ENCODE measurements at places on chromosomes 12 and 14. TPM values are rescaled to one million over a fixed set of nuclear protein-coding genes. Genes with fewer than 3 reads are reported as not detected.
A peak's percentile ranks its signal among the peaks of the same experiment; 100 is the strongest.

Gene PSME1
- 110 TPM for total RNA-seq

- no peak overlapping the region for H3K27ac ChIP-seq
- no peaks in the 10 kb centered on the region for H3K4me1 ChIP-seq
- H3K36me3 ChIP-seq = peaks cover 31% of the 10 kb centered on the region
- no peaks in the 10 kb centered on the region for H3K27me3 ChIP-seq
These were observed 14.5 kb upstream of the LLPH start for GRCh38 chr12:66144791-66145754.

GRCh38 chr14:32985866-32986265 lies 47.2 kb downstream of the NPAS3 start:
- DNase-seq = peak; percentile 58
- no peaks in the 10 kb centered on the region for H3K36me3 ChIP-seq

GRCh38 chr12:96948782-96949181 lies 41.7 kb downstream of the NEDD1 start:
- no peak for DNase-seq
- no peaks in the 10 kb centered on the region for H3K27me3 ChIP-seq
- H3K4me1 ChIP-seq = no peaks in the 10 kb centered on the region
- peaks cover 21% of the 10 kb centered on the region for H3K36me3 ChIP-seq

DNA sequence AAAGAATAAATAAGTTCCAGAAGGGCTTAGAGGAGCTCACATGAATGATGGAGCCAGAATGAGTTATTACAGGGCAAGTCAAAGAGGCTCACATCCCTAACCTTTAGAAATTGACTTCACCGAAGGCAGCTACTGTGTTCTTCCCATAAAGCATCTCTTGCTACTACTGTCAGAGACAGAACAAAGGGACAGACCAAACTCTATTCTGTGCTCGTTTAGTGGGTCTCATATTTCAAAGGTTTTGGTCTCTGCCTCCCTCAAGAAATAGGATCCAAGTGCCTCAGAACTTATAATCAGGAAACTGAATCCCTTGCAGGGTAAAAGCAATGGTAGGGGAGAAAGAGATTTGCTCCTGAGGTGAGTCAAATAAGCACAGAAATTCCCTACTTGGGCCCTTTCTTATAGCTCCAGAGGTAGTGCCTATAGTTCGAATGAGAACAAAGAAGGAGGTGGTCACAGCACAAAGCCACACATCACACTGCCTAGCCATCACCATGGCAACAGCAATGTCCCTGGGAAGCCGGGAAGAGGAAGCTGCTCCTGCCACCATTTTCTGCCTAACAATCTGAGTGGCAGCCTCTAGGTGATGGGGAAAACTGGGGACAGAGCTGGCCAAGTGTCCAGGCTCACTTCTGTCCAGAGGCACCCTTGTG lies 294.9 kb downstream of the FOXN3 start:
- no peaks in the 10 kb centered on the region for H3K27me3 ChIP-seq
- H3K4me3 ChIP-seq = no peak overlapping the region
- no peaks in the 10 kb centered on the region for H3K36me3 ChIP-seq
- no peak overlapping the region for H3K27ac ChIP-seq
- H3K4me1 ChIP-seq = no peaks in the 10 kb centered on the region

- H3K27me3 ChIP-seq = peaks cover 7% of the 10 kb centered on the region
- peaks cover 18% of the 10 kb centered on the region for H3K4me1 ChIP-seq
- H3K4me3 ChIP-seq = peak overlapping the region; percentile 67
- DNase-seq = peak; percentile 93
- no peaks in the 10 kb centered on the region for H3K36me3 ChIP-seq
These were observed 1.6 kb downstream of the STXBP6 start for GRCh38 chr14:25048170-25049016.

Data from muscle of leg (tissue), 16 donors.